ENCODE measurements at places on chromosomes 4 and X.
A peak's percentile ranks its signal among the peaks of the same experiment; 100 is the strongest.

- ATAC-seq: no peak
These were observed 358.4 kb downstream of the NLGN4X start for GRCh38 chrX:5870238-5870637.

DNA sequence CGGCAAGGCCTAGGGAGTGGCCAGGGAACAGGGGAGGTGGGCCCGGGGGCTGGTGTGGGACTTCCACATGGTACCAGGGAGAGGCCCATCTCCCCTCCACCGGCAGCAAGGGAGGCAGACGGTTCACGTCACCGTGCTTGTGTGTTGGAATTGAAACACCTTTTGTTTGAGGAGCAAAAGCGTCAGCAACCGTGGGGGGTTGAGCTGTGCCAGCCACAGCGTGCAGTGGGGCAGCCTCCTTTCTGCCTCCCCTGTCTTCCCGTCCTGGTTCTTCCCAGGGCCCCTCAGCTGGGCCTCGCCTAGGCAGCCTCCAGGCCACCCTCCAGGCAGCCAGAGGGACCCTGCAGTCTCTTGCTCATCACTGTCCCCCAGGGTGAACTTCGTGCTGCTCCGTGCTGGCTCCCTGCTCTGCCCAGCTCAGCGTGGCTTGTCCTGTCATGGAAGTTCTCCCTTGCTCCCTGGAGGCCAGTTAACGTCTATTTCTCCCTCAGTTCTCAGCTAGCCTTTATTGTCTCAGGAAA is 32.1 kb upstream of the HGFAC start:
- no peak for ATAC-seq

DNA sequence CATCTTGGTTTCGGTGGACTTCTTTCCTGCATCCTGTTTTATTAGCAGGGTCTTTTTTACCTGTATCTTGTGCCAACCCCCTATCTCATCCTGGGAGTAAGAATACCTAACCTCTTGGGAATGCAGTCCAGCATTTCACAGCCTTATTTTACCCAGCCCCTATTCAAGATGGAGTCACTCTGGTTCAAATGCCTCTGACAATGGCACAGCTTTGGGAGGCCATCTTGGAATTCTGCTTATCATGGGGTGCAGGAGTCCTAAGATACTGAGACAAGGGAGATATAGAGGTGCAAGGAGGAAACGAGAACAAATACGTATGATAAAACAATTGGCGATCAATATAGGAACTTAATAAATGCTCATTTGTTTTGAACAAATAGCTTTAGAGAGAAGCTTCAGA is 1682.2 kb upstream of the AGA start:
- ATAC-seq: no peak

GRCh38 chr4:123699880-123700771 is 303.5 kb downstream of the SPRY1 start:
- no peak for ATAC-seq

GRCh38 chrX:2320089-2320488 is 180.7 kb downstream of the DHRSX start:
- ATAC-seq: no peak

DNA sequence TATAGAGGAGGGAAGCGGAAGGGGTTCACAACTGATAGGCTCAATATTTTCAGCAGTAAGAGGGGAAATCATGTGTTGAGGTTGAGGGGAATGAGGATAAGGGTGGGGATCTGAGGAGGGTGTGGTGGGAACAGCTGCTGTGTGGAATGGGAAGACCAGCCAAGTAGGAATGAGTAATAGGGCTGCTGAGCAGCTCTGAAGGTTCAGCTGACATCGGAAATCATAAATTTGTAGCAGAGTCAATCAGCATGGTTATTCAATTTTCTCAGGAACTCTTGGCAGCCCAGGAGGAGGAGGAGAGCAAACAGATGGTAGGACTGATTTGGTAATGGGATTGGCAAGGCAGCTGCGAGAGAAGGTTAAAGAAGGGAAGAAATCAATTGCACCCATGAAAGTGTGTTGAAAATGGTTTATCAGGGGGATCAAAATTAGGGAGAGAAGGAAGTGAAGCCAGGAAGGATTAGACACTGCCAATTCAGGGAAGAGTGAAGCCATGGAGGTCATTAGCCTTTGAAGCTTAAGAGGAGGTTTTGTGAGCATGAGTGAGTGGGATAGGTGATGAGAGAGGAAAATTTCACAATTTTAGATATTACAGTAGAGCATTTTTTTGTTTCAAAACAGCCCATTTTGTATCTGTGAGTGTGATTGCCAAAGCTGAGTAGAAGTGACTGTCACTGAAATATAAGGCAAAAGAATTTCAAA is 82.6 kb downstream of the PCDH7 start:
- no peak for ATAC-seq

GRCh38 chr4:22072726-22073125 is 124.2 kb upstream of the KCNIP4 start:
- no peak for ATAC-seq

- no peak for ATAC-seq
These were observed 293.9 kb downstream of the BMPR1B start for GRCh38 chr4:95051702-95052020.

DNA sequence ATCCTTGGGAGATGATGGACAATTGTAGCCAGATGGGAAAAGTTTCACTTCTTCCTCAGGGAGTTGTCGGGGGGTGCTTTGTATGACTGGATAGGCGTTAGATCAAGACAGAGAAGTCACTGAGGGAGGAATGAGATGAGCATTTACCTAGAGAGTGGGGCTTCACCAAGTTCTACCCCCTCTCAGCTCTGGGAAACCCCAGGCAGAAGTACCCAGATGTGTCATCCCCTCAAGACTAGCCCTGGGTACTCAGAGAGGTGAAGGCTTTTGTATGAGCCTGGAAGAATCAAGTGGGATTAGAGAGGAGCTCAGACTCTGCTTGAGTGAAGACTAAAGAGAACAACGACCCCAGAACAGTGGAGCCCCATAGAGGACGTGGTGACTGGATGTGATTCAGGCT is 1.9 kb downstream of the MAGEB1 start:
- ATAC-seq: no peak

DNA sequence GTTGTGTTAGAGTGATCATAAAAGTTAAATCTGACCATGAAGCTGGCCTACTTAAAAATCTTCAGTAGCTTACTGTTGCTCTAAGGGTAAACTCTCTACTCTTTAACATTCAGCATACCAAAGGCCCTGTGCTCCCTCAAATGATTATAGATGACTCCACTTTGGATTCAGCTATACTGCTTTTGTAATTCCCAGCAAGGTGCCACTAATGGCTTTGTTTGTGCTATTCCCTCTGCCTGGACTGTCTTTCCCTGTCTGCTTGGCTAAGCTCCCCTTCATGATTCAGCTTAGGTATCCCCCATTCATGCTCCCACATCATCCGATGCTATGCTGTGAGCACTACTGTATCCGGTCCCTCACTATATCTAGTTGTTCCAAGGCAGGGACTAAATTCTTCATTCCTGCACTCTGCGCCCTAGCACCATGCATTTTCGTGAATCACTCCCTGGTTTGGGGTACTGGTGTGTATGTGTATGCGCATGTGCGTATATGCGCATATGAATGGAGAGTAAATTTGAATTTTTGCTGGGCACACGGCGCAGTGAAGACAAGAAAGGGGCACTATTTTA is 453 bp upstream of the PBDC1 start:
- peak; percentile 65 for ATAC-seq

DNA sequence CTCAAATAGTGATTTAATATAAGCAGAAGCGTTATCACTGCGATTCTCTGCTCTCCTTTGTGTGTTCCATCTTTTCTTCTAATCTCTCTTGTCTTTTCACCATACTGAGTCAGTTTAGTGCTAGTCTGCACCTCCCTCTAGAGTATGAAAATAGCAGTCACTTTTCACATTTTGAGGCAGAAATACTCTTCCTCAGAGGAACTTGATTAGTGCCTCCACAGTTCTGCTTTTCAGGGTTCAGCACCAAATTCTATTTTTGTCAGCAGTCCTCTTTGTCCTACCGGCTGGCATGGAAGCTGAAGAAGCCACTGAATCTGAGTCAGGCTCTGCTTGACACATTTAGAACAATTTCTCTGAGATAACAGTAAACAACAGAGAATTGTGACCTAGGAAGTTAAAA is 49.7 kb upstream of the ANKRD17 start:
- ATAC-seq: no peak

DNA sequence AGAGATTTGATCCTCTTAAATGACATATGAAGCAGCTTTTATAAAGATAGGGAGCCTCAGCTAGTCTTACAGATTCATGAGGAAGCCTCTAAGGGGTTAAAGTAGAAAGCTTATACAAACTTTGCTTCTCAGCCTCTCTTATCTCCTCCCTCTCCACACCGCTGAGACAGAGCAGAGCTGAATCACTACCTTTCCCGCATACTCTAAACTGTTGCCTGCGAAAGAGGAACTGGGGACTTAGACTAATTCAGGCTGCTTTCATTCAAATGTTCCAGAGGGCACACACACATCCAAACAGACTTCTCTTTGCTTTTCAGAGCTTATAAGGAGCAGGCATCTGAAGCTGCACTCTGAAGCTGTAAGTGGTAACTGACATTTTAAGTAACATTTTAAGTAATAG is at the start of gene SERTM2:
TSS of gene SERTM2 (plus strand) at position 169 of the 400 bp plus-strand sequence. CDS start 7,213 bp downstream, outside the sequence.
- ATAC-seq: no peak

DNA sequence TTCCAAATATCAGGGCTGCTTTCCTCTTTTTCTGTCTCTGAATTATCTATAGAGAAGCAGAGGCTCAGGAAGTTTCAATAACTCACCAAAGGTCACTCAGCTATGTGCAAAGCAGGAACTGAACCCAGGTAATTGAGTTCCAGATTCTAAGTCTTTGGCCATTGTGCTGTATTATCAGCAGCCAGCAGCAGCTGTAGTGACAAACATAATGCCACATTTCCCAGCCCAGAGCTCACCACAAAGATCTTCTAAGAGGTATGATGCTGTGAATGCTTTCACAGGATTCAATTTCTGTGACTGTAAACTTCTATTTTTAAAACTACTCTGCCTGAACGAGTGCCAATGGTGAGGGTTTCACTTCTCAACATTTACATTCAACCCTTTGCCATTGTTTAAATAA is 56.4 kb downstream of the SPOCK3 start:
- ATAC-seq: no peak

DNA sequence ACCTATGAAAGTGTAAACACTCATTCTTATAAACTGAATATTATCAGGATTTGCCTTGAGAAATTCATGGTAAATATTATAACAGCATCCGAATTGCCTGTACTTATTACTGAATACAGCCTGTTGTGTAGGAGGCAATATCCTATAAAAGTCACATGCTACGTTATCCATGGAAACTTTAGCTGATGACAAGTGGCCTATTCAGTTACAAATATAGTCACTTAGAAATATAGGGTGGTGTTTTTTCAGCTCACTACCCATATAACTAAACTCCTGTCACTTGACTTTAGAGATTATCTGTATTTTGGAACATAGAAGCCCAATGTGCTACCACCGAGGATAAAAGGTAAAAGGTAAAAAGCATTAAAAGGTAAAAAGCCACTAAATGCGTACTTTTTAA is 493.4 kb downstream of the INPP4B start:
- no peak for ATAC-seq

Measured in activated CD4-positive, CD25-positive, alpha-beta regulatory T cell treated with anti-CD3 and anti-CD28 coated beads, Interleukin-2, amount 50 U/mL, for 24 hours (primary cell).